Left ventricle myocardium inferior (tissue), 1 donor: ENCODE measurements at places on chromosomes 5 and 9.

- DNase-seq, result no peak
These were observed 14.4 kb downstream of the F2RL2 start for GRCh38 chr5:76608833-76609232.

DNA sequence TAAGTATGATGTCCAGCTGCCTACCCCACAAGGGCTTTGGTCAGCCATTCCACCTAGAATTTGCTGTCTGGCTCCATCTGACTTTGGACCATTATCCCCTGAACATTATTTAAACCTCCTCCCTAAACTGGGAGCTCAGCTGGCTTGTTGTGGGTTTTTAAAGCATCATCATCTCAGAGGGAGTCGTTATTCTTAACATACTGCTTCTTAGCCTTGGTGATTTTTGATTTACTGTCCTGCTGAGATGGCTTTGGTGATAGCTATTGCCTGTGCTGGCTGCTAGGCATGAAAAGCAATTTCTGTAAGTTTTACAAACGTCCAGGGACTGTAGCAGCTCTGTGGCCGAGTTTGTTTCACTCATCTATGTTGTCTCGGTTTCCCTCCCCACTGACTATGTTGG, 256.1 kb downstream of the NR3C1 start:
- DNase-seq, result no peak

DNA sequence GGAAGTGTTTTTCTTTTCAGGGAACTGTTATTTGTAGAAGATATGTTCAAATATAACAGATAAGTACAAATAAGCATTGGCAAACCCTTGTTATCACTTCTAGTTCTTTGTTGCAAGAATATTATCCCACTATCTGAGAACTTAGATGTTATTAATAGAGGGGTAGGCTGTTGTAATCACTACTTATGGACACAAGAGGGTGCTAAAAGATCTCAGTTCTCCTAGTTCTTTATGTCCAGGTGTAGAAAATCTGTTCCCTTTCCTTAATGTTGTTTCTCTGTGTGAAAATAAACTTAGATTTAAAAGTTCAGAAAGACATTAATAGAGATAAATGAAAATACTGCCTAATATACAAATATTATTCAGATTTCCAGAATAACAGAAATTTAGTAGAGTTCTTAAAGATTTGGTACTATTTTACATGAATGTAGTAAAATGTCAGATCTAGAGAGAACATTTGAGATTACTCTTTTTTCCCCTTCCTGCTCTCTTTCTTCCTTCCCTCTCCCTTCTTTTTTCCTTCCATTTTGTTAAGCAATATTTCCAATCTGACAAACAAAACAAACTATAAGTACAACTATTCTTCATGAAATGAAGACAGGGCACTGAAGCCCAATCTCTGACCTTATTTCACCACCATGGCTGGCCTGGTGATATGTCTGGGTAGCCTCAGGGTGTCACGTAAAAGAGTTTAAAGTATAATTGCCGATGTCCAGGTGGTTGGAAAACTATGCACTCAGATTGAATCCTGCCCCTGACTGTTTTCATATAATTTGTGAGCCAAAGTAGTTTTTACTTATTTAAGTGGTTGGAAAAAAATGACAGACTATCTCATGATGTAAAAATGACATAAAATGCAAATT, 43.6 kb upstream of the C5orf46 start:
- no peak for DNase-seq

DNA sequence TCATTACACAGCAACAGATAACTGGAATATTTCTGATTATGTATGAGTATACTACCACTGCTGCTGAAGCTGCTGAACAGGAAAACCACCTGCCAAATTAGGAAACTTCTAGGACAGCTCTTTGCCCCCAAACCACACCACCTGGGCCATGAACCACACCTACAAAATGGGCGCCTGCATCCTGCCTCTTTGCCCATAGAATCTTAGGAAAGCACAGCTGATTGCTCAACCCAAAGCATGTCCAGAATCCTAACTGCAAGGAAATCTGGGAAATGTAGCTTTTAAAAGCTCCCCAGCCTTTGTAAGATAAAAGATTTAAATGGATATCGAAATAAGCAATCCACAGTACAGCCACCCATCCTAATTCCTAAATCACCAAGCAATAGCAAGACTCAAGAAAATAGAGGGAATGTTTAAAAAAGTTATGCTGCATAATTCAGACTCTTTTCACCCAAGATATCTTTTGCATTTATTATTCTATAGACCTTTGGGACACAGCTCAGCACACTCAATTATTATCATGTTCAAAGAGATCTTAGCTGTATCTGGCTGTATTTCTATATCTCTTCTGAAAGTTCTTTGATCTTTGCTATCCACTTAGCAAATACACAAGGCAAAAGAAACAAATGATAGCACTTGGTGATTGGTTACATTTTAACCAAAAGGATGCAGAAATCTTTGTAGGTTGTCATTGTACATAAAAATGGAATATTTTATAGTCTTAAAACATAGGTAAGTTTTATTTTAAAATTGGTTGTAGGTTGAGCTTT, 6.8 kb upstream of the C9orf152 start:
- DNase-seq, result no peak

- no peak for DNase-seq
These were observed 181.1 kb upstream of the ISL1 start for GRCh38 chr5:51202161-51202560.

DNA sequence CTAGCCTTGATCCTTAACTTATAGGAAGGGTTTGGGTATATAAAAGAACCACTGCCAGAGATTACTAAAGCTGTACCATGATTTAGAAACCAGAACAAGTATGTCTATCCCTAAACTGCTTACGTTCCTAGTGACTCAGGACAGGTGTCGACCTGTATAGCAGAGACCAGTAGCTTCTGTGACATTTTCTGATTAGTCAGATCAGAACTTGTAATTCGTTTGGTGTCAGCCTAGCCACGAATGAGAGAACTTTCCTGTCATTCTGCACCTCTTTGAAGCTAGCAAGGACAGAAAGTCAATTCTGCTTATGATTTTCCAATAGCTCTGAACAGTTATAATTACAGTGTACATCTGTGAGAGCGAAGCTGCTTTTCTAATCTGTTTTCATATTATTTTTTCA, 39.5 kb downstream of the PRKACG start:
- DNase-seq, result no peak

- DNase-seq, result no peak
These were observed 206.8 kb upstream of the ATP10B start for GRCh38 chr5:161058781-161059180.

DNA sequence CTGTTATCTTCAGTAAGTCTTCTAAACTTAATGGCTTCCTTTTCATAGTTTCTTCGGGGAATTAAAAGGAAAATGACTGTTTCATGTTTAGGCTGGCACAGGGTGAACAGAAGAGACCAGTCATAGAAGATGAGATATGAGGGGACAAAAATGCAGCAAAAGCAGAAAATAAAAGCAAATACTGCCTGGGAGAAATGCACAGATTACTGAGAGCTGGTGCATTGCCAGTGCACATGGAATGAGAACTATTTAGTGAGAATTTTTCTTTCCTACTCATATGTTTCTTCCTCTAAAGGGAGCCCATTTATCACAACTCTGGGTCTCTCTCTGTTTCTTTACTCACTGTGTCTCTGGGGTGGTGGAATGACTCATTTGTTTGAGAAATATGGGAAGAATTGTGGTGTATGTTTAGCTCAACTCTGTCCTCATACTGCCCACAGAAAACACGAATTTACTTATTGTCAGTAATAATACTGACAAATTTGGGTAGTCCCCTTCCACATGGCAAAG, 25.9 kb upstream of the ANKRD55 start:
- DNase-seq, result no peak

DNA sequence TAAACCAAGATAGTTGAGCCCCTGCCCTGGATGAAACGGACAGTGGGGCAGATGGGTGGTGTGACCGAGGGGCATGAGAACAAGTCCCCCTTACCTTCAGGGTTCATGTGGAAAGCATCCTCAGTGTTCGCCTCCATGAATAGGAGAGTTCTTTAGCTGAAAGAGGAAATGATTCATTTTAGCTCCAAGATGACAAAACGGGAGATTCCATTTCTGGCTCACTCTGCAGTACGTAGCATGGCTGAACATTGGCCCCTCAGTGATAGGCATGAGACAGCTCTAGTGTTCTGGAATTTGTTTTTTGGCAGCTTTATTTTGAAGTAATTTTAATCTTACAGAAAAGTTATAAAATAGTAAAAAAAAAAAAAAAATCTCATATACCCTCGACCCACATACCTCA, 70.2 kb upstream of the AGXT2 start:
- DNase-seq, result no peak

DNA sequence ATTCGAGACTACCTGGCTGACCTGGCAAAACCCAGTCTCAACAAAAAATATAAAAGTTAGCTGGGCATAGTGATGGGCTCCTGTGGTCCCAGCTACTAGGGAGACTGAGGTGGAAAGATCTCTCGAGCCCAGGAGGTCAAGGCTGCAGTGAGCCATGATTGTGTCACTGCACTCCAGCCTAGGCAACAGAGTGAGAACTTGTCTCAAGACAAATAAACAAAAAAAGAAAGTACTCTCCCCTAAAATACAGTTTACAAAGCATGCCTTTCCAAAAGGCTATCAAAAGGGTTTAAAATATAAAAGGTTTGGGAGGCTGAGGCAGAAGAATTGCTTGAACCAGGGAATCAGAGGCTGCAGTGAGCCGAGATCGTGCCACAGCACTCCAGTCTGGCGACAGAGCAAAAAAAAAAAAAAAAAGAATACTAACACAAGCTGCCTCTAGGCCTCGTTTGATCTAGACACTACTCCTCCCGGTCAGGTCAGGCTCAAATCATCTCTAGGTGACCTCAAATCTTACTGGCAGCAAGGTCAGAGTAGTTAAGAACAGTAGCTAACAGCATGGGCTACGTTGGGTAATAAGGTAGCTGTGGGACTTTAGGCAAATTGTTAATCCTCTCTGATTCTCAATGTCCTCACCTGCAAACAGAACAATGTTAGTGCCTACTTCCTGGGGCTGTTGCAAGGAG, 9.3 kb downstream of the NAIF1 start:
- no peak for DNase-seq

GRCh38 chr9:6703898-6704639, 53.7 kb upstream of the KDM4C start:
- peak; percentile 89 for DNase-seq

GRCh38 chr9:92917176-92917800, 30.0 kb upstream of the FGD3 start:
- no peak for DNase-seq

GRCh38 chr5:110477911-110478310, 248.6 kb downstream of the TMEM232 start:
- no peak for DNase-seq

DNA sequence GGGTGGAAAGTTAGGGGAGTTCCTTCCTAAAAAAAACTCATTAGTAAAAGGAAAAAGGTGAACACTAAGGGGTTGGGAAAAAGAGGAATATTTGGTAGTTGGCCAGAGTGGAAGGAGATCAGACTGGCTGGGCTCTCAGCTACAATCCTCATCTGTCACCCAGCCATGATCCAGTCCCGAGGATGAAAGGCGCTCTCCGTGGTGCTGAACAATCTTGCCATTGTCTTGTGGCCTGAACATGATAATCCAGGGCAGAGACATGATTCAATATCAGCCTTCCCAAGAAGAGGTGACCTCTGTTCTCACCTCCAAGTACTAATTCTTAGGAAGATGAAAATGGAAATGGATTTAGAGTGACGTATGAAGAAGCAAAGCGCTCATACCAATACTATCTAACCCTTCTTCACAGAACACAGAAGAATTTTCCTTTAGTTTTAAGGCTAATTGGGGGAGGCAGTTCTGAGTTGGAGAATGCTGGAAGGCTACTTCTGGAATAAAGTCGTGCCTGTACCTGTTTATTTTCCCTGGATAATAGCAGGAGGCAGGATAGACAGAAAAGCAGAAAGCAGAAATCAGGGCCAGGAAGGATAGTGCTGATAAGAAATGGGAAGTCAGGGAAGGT, 36.6 kb upstream of the MYORG start:
- no peak for DNase-seq

DNA sequence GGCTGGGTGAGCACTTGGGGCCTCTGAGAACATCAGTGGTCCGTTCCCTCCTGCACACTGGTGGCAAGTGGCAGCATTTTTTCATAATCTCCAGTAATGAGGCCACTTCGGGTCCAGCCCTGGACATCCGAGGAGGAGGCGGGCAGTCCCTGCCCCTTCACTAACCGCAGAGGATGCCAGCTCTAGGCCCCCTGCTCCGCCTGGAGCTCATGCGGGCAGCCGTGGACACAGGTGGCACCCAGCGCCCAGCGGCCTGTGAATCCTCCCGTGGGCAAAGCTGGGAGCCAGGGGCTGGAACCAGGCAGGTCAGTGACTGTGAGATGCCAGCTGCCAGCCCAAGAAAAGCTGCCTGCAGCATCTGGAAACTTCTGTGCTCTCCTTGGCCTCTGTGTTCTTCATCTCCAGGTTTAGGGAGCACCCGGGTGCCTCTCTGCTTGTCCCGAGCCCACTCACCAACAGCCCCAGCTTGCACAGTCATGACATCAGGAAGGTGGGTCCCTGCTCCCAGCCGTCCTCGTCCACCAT, 92.4 kb downstream of the KCNT1 start:
- no peak for DNase-seq

GRCh38 chr9:97845130-97845529, 7.9 kb upstream of the FOXE1 start:
- DNase-seq, result no peak

GRCh38 chr5:82509762-82510161, 231.6 kb upstream of the RPS23 start:
- DNase-seq, result no peak

GRCh38 chr9:120431268-120431667, 148.7 kb downstream of the CDK5RAP2 start:
- DNase-seq, result no peak

DNA sequence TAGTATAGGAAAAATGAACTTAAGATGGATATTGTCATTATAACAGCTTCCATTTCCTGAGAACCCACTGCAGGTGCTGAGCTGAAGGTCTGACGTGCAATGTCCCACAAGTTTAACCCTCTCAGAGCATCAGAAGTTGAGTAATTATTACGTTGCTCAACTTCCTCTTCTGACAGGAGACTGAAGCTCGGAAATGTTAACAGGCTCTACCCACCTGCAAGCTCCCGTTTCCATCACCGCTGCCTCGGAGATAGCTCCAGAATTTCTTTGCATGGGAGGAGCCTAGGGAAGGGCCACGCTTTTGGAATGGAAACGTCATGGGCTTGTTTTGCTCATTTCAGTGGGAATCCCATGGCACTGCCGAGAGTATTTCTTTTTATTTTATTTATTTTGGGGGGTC, 1.0 kb upstream of the NTMT1 start:
- no peak for DNase-seq

GRCh38 chr5:143154510-143155370, 248.7 kb downstream of the NR3C1 start:
- no peak for DNase-seq

GRCh38 chr9:131651599-131651998, 88.3 kb downstream of the RAPGEF1 start:
- DNase-seq, result no peak

DNA sequence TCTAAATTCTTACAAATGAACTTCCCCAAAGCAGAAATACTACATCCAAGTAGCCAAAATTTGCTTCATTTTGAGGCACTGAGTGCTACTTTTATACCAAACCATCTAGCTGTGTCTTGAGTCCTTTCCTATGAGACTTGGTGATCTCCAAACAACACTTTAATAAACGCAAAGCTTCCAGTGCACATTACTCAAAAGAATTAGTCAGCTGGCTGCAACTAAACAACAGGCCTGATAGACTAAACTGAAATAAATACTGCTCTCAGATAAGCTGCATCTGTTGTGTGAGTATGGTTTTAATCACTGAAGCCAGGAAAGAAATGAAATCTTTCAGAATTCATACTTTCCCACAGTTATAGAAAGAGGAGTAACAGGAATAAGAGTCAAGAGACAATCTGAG, 80.3 kb downstream of the VCAN start:
- DNase-seq, result no peak
